Stomach (tissue), 19 donors: ENCODE measurements at places on chromosomes 13 and 19. TPM values are rescaled to one million over a fixed set of nuclear protein-coding genes. Genes with fewer than 3 reads are reported as not detected.

ZNF540 gene
- total RNA-seq, result 2.9 TPM

PTPRH gene
- total RNA-seq, result 52.5 TPM

FCGBP gene
- total RNA-seq, result 472 TPM

RFPL4AL1 gene
- total RNA-seq, result not detected

CHAF1A gene
- 9.8 TPM for total RNA-seq

SIGLEC8 gene
- 2.3 TPM for total RNA-seq

HNRNPA1L2 gene
- total RNA-seq, result 49.6 TPM

CCDC159 gene
- 71.4 TPM for total RNA-seq
